NCI-H345 (cell line): ENCODE measurements at places on chromosomes 2 and 18.

GRCh38 chr18:22678486-22678885, 254.6 kb upstream of the RBBP8 start:
- no peak for DNase-seq

GRCh38 chr2:174338671-174339560, 4.2 kb downstream of the SP9 start:
- no peak for DNase-seq

GRCh38 chr18:35345460-35345921, 1.3 kb upstream of the ZNF24 start:
- peak; percentile 75 for DNase-seq

GRCh38 chr2:227510620-227510958, 38.6 kb downstream of the AGFG1 start:
- DNase-seq = no peak

DNA sequence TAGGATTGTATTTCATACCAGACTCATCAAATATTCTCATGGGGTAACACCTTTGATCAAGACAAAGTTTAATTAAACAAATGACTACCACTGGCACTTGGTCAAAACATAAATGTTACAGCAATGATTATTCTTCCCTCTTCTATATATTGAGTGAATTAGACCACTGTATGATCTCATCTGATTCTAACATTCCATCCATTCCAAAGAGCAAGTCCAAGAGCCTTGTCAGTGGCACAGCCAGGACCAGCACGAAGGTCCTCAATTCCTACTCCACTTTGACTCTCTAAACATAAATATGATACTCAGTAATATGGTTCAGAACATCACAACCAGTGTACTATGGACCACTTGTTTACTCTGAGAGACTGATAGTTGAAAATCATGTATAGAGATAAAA, 86.4 kb downstream of the AP1S3 start:
- DNase-seq = no peak

DNA sequence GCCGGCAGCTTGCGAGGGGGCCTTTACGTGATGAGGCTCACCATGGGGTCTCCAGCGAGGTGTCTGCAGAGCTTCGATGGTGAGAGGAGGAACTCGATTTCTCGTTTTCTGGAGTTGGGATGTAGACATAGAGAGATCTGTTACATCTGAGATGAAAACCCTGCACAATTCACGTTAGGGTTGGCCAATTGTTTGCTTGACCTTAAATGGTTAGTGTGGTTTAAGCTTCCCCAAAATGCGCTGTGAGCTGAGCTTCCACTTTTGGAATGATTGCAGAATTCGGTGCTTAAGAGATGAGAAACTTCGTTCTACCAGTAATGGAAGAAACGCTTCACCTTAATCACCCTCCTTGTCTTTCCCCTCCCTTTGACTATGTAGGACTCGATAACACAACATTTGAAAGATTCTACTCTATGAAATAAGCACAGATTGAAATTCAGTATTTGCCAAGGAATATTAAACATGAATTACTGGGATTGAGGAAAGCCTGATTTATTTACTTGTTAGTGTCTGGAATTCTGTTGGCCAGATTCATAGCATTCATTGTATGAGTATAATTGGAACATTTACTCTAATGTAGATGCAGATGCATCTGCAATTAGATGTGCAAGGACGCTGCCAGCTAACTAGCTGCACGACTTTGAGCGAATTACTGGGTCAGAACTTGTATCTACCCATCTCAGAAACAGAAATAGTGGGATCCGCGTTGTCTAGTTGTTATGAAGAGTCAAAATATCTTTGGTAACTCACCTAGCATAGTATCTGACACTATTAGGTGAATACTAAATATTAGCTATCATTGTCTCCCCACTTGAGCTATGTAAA, 1.6 kb upstream of the KLF7 start:
- no peak for DNase-seq

- DNase-seq = peak; percentile 29
These were observed 181.1 kb upstream of the COPS8 start for GRCh38 chr2:236904389-236905263.
